Tongue (tissue), 3 donors: ENCODE measurements at places on chromosomes 6 and 20. TPM values are rescaled to one million over a fixed set of nuclear protein-coding genes. Genes with fewer than 3 reads are reported as not detected.
A peak's percentile ranks its signal among the peaks of the same experiment; 100 is the strongest.

BCLAF1 gene
- 244 TPM for total RNA-seq

HSPA12B gene
- 26.7 TPM for total RNA-seq

PRDM13 gene
- total RNA-seq: not detected

CPNE5 gene
- 8.7 TPM for total RNA-seq

PTPRK gene
- total RNA-seq: 46.3 TPM

TREM1 gene
- total RNA-seq: 1.7 TPM

IL22RA2 gene
- not detected for total RNA-seq

CALHM6 gene
- not detected for total RNA-seq

- DNase-seq: no peak
Measured at GRCh38 chr6:167757249-167757648, 69.5 kb upstream of the AFDN start.

DNA sequence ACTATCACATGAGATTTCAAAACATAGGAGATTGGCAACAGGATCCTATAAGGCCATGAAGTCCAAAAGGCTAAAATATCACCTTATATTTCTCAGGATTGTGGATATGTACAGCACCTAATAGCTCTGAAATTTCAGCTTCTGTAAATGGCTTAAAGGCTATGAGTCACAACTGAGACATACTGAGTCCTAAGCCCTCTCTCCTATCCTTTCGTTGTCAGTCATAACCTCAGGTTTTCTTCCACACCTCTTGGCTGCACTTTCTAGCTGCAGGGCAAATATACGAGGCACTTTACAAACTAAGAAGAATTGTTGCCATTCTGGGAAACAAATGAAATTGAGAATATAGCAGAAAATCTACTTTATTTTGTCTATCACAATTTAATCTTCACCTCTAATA is 969.9 kb upstream of the EPHA7 start:
- no peak for DNase-seq

DNA sequence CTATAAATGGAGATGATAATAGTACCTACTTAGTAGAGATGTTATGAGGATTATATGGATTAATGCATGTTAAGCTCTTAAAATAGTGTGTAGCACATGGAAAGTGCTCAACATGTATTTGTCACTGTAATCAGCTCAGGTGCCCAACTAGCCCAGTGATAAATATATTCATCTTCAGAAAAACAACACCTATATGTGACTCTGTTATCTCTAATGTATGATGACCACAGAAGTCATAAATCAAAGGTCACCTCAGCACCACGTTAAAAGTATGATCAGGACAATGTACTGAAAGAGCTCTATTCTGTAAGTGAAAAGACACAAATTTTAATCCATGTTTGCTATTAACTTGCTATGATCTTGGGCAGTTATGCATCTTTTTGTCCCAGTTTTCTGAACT is 36.8 kb upstream of the TENT5A start:
- no peak for DNase-seq

DNA sequence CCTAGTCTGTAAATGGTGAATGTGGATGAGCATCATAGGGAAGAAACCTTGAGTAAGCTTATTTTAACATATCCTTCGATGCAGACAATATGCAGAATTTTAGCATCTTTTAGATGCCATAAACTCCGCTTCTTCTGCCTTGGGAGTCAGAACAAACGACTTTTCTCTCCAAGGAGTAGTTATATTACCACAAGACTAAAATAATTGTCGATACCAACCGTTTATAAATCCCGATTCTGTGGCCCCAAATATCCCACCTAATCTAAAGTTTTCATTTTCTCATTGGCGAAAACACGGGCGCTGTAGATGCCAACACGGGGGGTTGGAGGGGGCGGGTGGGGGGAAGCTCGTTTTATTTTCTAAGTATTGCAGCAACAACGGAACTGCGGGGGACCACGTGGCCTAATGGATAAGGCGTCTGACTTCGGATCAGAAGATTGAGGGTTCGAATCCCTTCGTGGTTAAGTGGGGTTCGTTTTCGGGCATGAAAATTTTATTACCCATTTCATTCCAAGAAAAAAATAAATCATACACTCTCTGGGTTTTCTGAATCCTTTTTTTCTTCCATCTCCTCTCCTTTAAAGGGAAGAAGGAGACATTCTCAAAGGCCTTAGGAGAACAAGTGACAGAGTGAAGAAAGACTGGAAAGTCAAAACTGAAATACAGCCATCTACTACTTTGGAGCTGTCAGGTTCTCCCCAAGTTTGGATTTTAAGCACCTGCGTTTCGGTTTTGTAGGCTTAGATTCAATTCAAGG is 65.5 kb upstream of the BTN3A2 start:
- no peak for DNase-seq

- DNase-seq: no peak
Measured at GRCh38 chr6:6891949-6892461, 215.8 kb upstream of the RREB1 start.

- DNase-seq: peak; percentile 26
Measured at GRCh38 chr6:35213298-35213791, 411 bp upstream of the SCUBE3 start.

- DNase-seq: no peak
Measured at GRCh38 chr6:38797391-38797790, 82.3 kb downstream of the DNAH8 start.

- DNase-seq: no peak
Measured at GRCh38 chr20:59242714-59243626, 57.4 kb upstream of the EDN3 start.
